ENCODE measurements at places on chromosomes 16 and 17.

DNA sequence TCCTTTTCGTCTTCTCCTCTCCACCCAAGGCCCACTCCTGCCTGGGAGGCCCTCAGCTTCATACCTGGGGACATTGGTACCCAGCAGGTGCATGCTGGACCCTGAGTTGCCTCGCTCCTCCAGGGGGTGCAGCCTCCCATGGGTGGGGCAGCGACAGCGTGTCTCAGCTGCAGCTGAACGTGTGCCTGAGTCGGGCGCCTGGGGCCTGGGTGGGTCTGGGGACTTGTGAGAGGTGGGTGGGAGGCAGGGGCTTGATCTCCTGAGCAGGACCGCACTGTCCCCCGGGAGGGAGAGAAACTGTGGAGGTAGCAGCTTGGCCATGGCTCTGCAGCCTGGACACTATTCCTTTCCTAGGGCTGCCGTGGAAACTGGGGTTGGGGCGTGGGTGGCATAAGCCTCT lies 24.8 kb upstream of the ENGASE start:
- no peak for DNase-seq

DNA sequence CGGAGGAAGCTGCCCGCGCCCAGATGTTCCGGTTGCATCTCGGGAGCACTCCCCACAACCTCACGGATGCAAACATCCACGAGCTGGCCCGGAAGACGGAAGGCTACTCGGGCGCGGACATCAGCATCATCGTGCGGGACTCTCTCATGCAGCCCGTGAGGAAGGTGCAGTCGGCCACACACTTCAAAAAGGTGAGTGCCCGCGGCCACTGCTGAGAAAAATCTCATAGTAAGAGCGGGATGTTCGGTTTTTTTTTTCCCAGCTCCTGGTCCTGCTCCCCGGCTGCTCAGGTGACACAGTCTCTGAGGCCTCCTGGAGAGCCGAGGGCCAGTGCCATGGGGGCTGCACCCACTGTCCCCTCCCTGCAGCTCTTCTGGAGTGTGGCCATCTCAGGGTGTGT lies 9.3 kb downstream of the PDF start:
- DNase-seq: no peak

DNA sequence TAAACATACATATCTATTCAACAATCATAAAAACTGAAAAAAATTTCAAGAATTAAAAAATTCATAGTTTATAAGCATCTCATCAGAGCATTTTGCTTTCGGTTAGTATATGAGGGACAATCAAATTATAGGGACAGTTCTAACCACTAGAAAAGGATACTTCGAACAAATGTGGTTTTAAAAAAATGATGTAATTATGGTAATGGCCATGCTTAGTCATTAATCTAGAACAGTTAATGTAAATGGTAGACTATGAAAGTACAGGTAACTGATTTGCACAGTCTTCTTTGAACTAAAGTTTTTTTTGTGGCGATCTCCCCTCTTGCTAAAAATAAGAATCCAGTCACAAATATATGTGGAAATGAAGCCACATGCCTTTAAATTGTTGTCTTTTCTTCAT lies 63.5 kb upstream of the PHOSPHO1 start:
- DNase-seq: no peak

DNA sequence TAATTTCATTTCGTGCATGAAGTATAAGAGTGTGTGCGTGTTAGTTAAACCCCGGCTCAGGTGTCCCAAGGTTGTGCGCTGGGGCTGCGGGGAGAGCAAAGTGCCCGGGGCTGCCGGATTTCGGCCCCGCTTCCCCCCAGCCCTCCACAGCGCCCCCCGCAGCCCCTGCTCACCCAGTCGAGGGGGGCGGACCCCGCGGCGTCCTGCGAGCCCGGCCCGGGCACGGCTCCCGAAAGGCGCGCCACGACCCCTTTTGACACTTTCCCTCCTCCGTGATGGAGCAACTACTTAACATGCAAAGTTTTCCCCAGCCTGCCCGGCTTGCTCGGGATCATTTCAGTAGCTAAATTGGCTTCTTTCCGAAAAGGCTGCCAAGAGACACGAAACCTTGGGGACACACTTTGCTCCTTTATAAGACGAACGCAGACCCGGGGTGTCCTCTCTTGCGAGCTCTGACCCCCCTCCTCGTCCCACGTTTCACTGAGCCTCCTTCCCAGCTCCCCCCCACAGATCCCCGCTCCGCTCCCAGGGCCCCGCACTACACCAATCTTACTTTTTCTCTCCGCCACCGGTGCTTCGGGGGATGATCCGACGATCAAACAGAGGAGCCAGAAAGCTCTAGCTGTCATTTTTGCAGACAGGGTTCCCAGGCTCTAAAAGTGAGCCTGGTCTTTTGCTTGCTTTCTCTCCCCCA lies 552 bp downstream of the C17orf58 start:
- peak; percentile 51 for DNase-seq

- DNase-seq: no peak
These were observed 324.1 kb downstream of the ZFHX3 start for GRCh38 chr16:72723781-72724180.

All from adrenal gland (tissue), 19 donors.